Stimulated activated CD4-positive, alpha-beta T cell treated with anti-CD3 and anti-CD28 coated beads, Interleukin-1b, Interleukin-23, amount 100 ng/mL, for 4 hours (primary cell): ENCODE measurements at places on chromosomes 4 and X.

- DNase-seq, result no peak
Measured at GRCh38 chrX:128334821-128335220, 282.6 kb upstream of the ACTRT1 start.

DNA sequence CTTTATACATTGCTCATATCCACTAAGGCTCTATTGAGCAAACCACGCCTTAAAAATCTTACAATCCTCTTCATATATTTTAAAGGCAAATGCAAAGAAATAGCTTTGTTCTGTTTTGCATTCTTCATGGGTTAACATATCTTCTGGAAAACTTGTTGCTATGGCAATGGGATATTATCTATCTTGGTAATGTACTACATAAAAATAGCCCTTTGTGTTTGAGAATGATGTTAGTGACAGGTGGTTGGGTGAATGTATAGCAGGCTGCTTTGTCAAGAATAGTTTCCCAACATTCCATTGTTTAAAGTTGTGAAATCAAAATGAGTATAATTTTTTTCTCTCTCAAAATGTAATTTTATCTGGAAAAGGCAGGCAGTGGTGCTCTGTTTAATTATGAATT is 16.8 kb downstream of the REPS2 start:
- DNase-seq, result no peak

GRCh38 chr4:8165374-8165896 is 6.8 kb upstream of the ABLIM2 start:
- no peak for DNase-seq

DNA sequence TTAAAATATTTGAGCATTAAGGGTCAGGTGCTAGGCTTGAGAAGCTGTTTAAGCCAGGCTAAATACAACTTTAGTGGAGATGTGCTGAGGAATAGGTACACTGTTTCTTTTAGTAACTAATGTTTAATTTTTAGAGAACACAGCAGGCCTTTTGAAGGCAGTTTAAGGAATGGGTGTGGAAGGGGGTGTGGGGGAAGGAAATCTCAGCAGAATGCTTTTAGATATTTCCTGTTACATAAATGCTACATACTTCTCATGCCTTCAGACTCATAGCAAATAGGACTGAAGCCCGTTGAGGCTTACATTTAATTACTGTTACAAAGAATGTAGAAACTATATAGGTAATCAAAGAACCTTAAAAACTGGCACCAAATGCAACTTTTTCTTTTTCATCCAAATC is 66.3 kb downstream of the WWC2 start:
- no peak for DNase-seq

GRCh38 chr4:110183643-110184042 is 14.8 kb downstream of the ELOVL6 start:
- DNase-seq, result no peak

GRCh38 chrX:130726661-130727060 is 176.3 kb downstream of the ENOX2 start:
- DNase-seq, result no peak

DNA sequence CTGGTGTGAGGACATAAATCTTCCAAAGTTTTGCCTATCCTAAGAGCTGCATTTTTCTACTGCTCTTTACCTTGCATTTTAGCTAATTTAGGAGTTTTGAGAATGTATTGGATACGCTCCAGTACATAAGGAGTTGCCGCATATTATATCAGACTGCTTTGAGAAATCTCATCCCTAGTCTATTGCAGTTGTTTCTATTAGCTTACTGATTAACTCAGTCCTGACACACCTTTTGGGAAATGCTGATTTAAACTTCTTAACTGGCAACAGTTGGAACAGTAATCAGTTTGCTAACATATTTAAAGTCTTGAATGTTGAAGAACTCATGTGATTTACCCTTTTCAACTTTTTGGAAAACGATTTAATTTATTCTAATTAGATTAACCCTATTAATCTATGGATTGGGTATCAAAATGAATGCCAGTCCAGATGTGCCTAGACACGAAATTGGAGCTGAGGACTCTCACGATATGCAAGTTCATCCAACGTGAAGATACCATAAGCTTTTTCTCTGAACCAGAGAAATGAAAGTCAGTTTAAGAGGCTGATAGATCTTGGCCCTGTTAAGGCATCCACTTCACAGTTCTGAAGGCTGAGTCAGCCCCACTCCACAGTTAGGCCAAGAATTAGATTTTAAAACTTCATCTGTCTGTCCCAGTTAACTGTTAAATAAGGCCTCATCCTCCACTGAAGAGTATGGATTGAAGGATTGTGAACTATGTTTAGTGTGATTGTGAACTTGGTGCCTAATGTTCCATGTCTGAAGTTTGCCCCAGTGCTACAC is 90.0 kb downstream of the MAOA start:
- DNase-seq, result no peak
